ENCODE measurements at places on chromosomes 3 and 15.

DNA sequence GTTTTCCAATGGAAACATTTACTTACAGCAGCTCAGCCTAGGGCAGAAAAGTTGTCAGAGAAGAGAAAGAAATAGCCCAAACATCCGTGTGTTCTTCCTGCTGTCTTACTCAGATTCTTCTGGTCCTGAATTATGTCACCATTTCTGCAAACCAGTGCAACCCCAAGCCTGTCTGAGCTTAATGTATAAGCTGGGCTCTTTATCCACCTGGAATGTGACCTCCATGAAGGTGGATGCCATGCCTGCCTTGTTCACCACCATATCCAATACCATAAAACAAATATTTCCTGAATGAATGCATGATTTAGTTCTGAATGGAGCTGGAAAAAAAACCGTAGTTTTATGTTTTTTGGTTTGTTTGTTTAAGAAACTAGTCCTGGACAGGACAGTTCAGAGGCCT lies 150.9 kb downstream of the RYR3 start:
- no peak for DNase-seq

DNA sequence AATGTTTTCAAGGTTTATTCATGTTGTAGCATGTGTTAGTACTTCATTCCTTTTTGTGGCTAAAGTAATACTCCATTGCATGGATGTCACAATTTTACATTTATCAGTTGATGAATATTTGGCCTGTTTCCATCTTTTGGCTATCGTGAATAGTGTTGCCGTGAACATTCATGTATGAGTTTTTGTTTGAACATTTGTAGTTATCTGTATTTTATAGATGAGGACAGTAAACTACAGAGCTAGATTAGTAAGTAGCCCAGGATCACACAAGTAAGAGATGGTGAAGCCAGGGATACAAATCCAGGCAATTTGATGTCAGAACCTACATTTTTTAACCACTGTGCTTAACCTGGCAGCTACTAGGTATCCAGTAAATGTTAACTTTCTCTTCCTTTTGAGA lies 63.2 kb downstream of the ASTE1 start:
- DNase-seq, result no peak

GRCh38 chr3:134004841-134005240 lies 24.9 kb downstream of the SLCO2A1 start:
- no peak for DNase-seq

- DNase-seq, result no peak
These were observed 37.4 kb upstream of the LDHAL6B start for GRCh38 chr15:59169251-59169708.

GRCh38 chr3:5677555-5677954 lies 490.0 kb downstream of the EDEM1 start:
- no peak for DNase-seq

GRCh38 chr15:57422113-57422754 lies 45.9 kb downstream of the CGNL1 start:
- no peak for DNase-seq

DNA sequence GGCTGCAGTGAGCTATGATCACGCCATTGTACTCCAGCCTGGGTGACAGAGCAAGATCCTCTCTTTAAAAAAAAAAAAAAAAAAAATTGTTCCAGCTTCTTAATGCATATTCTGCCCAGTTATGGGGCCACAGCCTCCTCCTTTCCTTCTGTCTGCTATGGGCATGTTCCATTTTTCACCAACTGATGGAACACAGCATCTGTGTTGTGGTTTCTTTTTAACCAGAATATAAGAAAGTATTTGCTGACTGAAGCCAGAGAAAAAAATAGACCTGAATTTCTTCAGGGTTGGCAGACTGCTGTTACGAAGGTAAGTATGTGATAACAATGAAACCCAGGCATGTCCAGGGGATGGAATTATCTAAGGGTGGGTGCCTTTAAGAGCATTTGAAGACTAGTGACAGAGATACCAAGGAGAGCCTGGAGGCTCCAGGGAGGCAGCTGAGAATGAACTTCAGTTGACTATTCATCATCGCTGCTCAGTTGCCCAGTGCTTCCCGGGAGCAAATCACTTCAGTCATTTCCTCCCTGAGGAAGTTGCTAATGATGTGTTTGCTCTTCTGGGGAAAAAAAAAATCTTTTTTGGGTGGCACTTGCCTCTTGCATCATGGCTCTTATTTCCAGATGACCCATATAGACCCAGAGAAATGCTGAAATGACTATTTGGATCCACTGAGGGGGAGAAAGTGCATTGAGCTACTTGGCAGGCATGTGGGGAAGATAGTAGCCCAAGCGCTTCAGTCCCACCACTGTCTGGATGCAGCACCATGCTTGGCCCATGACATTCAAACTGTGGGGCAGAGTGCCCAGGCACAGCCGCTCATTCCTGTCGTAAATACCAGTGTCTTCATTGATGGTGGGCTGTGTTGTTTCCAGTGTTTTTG lies 14.5 kb downstream of the NCBP2 start:
- DNase-seq, result no peak

DNA sequence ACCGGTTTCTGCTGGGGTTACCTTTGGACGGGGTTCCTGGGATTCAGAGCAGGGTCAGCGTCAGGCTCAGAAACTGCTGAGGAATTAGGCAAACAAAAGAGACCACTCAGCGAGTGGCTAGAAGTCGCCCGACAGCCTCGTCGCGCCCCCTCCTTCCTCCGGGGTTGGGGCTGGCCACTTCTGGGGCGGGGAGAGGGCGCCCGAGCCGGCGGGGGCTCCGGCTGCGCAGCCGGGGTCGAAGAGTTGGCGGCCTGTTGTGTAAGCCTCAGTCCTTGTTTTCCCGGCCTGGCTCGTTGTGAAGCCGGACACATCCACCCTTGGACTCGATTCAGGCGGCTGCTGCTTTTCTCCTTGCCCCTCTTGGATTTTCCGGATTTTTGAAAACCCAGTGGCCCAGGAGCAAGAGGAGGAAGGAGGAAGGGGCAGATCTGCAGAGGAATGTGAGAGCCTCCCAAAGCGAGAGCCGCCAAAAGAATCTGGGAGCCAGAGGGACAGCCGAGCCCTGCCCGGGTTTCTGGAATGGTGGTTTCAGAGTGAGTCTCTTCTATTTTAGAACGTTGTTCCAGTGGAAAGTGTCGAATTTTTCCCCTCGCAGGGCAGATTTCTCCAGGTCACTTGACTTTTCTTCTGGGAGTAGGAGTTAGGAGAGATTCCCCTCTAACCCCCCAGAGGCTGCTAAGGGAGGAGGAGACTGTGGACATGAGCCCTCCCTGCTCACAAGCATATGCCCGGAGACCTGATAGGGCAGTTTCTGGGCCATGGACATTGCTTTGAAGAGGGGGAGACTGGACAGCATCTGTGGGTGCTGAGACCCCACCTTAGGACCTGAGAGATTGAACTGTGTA lies 666 bp downstream of the SNX33 start:
- DNase-seq, result no peak

DNA sequence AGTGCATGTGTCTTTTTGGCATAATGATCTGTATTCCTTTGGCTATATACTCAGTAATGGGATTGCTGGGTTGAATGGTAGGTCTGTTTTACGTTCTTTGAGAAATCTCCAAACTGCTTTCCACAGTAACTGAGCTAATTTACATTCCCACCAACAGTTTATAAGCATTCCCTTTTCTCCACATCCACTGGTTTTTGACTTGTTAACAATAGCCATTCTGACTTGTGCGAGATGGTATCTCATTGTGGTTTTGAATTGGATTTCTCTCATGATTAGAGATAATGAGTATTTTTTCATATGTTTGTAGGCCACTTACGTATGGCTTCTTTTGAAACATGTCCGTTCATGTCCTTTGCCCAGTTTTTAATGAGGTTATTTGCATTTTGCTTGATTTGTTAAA lies 117.7 kb downstream of the CHCHD4 start:
- DNase-seq, result no peak

GRCh38 chr3:139043554-139044365 lies 932 bp downstream of the PRR23C start:
- DNase-seq, result no peak

- no peak for DNase-seq
These were observed 47.2 kb upstream of the TEX55 start for GRCh38 chr3:119098619-119099222.

- DNase-seq, result no peak
These were observed 810.3 kb downstream of the ROBO1 start for GRCh38 chr3:78957456-78957855.

GRCh38 chr3:187318819-187319616 lies 27.5 kb upstream of the MASP1 start:
- DNase-seq, result peak; percentile 42

GRCh38 chr3:187616307-187616972 lies 53.8 kb downstream of the SST start:
- peak; percentile 68 for DNase-seq

GRCh38 chr15:91694131-91694830 lies 159.2 kb upstream of the SLCO3A1 start:
- no peak for DNase-seq

DNA sequence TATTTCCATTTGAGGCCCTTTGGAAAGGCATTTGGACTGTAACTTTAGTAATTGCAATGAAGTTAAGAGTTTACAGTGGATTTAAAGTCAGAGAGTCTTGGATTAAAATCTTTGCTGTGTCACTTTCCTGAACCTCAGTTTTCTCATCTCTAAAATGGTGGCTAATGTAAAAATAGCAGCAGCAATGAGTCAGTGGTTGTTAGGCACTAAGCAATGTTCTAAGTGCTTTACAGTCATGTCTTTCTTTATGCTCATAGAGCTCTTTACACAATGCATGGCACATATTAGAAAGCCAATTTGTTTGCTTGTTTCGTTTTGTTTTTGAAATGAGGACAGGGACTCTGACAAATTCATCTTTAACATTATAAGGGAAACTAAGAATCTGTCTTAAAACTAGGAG lies 222.7 kb upstream of the DNAJC19 start:
- DNase-seq, result no peak

DNA sequence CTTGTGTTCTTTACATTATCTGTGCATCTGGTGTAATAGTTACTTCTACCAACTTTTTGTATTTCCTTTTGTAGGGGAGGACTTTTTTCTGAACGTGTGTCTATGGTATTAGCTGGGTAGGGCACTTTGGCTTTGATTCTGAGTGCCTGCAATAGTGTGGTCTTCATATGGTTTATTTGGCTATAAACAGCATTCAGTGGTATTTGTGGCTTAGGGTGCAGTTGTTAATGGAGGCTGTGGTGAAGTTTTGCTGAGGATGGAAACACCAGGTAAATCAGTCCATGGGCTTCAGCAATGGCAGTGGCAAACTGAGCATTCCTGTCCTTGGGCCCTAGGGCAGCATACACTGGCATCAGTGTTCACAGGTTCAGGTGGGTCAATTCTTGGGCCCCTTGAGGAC lies 230.6 kb upstream of the CTNNB1 start:
- no peak for DNase-seq

DNA sequence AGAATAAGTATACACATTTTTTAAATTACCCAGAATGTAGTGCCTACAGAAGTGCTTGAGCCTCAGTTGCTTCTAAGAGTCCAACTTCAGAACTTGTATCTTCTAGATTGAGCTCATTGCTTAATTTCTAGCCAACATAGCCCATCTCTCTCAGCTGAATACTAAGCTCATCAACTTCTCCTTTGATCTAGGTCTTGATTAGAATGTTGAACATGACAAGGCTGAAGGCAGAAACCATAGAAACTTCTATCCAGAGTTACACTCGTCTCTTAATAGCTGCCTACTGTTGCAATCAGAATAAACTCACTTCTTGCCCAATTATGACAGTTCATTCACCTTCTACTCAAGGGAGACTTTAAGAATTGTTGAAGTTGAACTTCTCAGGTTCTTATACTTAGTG lies 327.3 kb upstream of the THBS1 start:
- no peak for DNase-seq

- no peak for DNase-seq
These were observed 61.9 kb downstream of the CTDSPL start for GRCh38 chr3:37923569-37924040.

- no peak for DNase-seq
These were observed 13.4 kb upstream of the RTP3 start for GRCh38 chr3:46484388-46484787.

- no peak for DNase-seq
These were observed 43.4 kb downstream of the MYO5A start for GRCh38 chr15:52485290-52485689.

GRCh38 chr3:77917225-77917624 lies 877.3 kb downstream of the ROBO2 start:
- no peak for DNase-seq

DNA sequence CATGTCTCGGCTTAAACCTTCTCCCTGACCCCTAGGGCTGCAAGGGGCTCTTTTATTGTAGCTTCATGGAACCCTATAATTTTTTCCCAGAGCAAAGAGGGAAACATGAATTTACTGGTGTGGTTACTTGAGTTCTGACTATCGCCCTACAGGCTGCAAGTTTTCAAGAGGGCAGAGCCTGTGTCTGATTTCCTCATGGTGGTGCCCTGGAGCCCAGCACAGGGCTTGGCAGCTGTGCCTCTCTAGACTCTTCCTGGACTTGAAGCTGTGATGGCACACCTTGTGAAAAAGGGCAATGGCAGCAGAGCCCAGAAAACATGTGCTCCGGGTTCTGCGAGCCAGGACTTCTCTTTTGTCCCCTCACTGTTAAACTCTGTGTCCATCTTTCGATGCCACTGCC lies 34.2 kb upstream of the TF start:
- DNase-seq, result no peak

- DNase-seq, result no peak
These were observed 233.2 kb downstream of the FGF12 start for GRCh38 chr3:192494174-192494573.

DNA sequence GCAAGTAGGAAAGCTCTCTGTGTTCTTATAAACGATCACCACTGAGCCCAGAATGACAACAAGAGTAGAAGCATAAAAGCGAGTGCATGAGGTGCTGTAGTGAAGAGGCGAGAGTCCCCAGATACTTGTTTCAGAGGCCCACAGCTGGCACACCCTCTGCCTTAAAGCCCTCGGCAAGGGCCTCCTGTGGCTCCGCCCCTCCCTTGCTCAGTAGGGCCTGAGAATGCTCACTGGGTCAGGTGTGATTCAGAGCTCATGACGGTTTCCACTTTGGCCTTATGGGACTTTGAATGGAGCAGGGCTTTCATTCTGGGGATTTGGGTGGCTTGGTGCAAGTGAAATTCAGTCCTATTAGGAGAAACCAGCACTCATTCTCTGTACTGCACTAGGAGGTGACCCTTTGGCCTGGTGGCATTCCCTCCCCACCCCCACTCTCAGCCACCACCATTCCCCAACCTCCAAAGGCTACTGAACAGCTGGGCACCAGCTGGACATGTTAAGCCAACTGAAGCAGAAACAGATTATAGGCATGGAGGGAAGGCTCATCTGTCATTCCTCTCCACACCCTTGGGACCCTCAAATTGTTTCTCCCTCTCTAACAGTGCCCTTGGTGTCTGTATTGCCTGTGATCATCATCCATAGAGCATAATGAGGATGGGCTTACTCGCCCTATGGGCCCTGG lies 109.6 kb upstream of the CTDSPL start:
- no peak for DNase-seq

Data from stimulated activated CD4-positive, alpha-beta T cell treated with anti-CD3 and anti-CD28 coated beads, Interleukin-2, amount 100 ng/mL, for 24 hours (primary cell).